Stimulated activated CD4-positive, alpha-beta T cell treated with anti-CD3 and anti-CD28 coated beads, Interleukin-1b, Interleukin-23, amount 100 ng/mL, for 1 hour (primary cell): ENCODE measurements at places on chromosomes 12 and 14.

GRCh38 chr12:96529912-96530311, 40.5 kb downstream of the CFAP54 start:
- DNase-seq, result no peak

DNA sequence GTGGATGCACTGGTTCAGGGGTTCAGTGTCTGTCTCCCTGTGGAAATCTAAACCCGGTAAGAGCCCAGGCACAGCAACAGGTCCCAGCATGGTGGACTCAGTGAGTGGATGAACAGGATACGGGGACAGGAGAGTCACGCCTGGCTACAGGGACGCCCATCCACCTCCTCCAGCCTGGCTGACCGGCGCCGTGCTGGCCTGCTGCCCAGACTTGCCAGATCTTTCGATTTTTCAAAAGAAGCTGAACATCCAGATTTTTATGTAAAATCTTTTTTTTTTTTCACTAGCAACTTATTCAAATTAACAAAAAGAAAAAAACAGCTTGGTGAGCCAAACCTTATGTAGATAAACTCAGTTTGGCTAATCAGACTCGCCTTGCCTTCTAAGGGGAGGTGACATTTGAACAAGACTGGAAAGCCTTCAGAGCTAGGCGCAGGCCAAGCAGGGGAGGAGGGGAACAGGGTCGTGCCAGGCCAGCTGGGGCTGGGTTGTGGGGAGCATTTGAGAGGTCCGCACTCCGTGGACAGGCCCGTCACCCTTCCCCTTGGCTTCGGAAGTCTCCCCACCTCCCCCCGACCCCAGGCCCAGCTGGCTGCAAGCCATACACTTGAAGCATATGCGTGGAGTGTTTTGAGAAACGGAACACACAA, 87.8 kb upstream of the NCOR2 start:
- DNase-seq, result no peak

DNA sequence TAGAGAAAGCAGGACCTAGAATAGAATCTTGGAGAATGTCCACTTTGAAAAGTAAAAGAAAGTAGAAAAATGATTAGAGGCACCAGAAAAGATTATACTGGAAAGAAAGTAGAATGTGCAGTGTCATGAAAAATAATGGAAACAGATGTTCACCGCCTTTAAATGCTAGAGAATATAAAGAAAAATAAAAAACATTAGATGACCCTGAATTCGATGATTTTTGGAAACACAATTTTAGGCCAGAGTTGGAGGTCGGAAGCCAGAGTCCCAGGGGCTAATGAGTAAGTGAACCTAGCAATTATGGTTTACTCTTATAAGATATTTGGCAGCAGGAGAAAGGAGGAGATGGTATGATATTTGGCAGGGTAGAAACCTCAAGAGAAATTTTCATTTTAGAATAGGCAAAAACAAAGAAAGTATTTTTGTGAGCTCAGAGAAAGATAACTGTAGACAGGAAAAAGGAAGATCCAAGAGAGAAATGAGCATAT, 37.7 kb downstream of the GYS2 start:
- no peak for DNase-seq

DNA sequence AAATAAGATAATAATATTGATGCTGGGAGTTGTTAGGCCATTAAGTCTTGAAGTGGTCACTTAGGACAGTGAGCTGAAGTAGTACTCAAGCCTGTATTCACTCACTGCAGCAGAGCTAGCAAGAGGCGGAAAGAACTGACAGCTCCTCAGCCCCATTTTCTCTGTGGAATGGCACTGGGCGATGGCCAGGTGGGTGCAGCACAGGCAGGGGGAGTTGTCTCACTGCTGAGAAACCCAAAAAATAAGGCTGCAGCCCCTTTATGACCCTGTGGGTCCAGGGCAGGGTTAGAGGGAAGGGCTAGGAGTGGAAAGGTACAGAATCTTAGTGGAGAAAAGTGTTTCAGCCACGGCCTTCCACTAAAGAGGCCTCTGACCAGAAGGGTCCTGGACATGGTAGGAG, 35.5 kb downstream of the PDZRN4 start:
- DNase-seq, result no peak

DNA sequence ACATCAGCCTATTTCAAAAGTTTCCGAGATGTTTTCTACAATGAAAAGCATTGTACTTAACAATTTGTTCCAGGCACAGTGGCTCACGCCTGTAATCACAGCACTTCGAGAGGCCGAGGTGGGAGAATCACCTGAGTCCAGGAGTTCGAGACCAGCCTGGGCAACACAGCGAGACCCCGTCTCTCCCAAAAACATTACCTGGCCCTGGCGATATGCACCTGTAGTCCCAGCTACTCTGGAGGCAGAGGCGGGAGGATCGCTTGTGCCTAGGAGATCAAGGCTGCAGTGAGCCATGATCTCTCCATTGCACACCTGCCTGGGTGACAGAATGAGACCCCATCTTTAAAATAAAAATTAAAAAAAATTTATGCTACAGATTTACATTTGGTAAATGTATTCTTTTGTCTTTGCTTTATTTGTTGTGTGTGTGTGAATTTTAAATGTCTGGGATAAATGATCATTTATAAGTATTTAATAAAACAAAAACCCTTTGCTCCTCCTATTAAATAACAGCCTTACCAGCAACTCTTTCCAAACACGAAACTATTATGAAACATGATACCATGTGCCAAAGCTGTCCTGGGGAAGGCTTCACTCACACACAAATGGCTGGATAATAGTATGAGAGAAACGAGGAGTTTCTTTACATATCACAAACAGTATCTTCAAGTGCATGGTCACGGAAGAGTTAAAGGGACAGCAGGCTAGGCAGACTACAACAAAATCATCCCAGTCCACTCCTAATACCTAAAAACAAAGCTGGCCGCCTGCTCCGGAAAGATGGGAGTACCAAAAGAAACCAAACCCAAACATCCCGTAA, 1.1 kb downstream of the ATXN3 start:
- DNase-seq, result no peak

GRCh38 chr12:12990700-12991468, 9.2 kb downstream of the HEBP1 start:
- no peak for DNase-seq

- no peak for DNase-seq
These were observed 116.0 kb upstream of the FLRT2 start for GRCh38 chr14:85413836-85414526.

GRCh38 chr12:98470469-98471082, 44.8 kb upstream of the TMPO start:
- no peak for DNase-seq

- no peak for DNase-seq
These were observed 54.4 kb downstream of the IQSEC3 start for GRCh38 chr12:120951-121350.

- no peak for DNase-seq
These were observed 93.7 kb downstream of the KCNMB4 start for GRCh38 chr12:70459786-70460185.

- DNase-seq, result no peak
These were observed 59.6 kb upstream of the FERMT2 start for GRCh38 chr14:53010193-53011040.

- DNase-seq, result no peak
These were observed 19.0 kb upstream of the KRAS start for GRCh38 chr12:25269701-25270100.

DNA sequence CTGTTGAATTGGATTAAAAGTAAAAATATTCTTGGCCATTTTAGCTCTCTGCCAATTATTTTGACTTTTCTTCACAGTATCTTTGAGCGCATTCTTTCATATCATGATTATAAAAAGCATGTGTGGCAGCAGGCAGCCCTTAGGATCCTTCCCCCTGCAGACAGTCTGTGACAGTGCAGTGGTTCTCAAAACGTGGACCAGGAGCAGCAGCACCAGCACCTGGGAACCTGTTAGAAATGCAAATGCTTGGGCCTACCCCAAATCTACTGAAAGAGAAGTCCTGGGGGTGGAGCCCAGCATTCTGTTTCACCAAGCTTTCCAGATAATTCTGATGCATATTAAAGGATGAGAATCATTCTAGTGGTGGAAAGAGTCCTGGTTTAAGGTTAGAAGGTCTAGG, 155.6 kb downstream of the MON2 start:
- DNase-seq, result no peak

DNA sequence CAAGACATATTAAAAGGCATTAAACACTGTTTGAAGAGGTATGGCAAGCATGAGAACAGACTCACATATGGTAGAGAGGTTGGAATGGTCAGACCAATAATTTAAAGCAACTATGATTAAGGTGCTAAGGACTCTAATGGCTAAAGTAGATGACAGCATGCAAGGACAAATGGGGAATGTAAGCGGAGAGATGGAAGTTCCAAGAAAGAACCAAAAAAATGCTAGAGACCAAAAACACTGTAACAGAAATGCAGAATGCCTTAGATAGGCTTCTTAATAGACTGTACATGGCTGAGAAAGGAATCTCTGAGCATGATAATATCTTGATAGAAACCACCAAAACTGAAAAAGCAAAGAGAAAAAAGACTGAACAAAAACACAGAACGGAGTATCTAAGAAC, 77.4 kb downstream of the RIN3 start:
- DNase-seq, result no peak

GRCh38 chr12:56385873-56386272, 23.2 kb upstream of the APOF start:
- no peak for DNase-seq

DNA sequence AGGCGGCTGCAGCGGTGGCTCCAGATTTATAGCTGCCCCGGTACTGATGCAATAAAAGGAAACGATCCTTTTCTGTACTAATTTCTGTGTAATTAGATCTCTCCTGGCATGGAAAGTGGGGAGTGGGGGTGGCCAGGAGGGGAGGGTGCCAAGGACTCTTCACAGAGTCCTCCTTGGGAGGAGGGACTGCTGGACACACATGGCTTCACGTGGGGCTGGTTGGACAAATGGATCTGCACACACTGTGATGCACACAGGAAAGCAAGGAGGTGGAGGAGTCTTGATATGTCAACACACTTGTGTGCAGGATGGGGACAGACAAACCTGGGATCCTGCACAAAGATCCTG, 23.8 kb upstream of the ATP5MC2 start:
- no peak for DNase-seq

GRCh38 chr14:38971258-38971921, 131.6 kb downstream of the SEC23A start:
- DNase-seq, result no peak

DNA sequence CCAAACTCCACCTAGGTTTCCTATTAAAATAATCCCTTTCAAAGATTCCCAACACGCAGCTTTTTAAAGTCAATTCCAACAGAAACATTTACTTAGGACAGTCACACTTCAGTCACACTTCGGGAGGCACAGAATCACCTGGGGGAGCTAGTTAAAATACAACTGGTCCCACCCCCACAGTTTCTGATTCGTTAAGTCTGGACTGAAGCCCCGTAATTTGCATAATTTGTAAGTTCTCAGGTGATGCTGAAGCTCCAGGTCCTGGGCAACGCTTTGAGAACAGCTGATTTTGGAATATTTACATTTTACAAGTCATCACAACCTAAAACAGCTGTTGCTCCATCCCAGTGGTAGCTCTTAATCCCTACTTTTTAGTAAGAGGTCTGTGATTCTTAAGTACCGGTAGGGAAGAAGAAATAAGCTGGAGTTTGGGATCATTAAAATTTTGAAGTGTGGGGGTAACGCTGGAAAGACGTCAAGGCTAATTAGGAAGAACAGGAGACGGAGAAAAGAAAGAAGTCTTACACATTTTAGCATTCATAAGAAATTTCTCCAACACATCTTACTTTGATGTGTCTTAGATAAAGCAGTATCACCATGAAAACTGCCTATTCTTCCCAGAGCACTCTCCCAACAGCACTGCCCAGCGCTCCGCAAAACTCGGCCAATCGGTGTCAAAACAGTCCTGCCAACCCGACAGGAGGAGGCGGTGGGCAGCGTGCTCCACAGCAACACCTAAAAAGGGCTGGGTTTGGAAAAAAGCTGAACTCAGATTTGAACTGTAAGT, 1.1 kb downstream of the IPO8 start:
- no peak for DNase-seq

- no peak for DNase-seq
These were observed 2.5 kb upstream of the INF2 start for GRCh38 chr14:104686624-104687517.

DNA sequence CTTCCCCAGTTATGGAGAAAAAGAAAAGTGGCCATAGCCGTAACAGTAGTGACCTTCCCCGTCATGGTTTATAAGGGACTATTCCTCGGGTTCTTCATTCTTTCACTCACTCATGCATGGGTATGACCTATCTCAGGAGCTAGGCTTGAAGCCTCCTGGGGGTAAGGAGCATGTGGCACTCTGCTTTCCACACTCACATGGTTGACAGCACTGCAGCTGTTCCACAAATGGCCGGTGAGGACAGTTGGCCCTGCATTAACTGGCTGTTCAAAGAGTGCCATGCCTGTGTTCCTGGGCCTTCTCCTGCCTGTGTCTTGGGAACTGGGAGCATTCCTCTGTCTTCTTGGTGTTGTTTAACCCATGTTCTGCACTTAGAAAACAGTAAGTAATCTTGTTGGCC, 66.2 kb upstream of the PNMA1 start:
- DNase-seq, result no peak

DNA sequence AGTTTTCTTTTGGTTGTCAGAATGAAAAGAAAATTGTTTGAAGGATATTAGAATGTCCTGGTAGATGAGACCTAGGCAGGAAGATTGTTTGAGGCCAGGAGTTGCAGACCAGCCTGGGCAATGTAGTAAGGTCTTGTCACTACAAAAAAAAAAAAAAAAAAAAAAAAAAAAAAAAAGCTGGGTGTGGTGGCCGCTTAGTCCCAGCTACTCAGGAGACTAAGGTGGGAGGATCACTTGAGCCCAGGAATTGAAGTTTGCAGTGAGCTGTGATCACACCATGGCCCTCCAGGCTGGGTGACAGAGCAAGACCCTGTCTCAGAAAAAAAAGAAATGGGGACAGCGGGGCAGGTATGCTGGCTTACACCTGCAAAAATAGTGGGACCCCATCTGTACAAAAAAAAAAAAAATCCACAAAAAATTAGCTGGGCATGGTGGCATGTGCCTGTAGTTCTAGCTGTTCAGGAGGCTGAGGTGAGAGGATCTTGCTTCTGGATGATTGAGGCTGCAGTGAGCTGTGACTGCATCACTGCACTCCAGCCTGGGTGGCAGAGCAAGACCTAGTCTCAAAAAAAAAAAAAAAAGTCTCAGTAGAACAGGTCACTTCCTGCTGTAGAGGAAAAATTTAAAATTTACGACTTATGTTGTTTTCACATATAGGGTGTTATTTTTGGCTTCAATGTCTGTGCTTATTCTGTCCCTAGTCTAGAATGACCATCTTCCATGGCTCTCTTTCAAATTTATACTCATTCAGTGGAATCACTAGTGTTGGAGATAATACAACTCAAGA, 70.7 kb downstream of the PPHLN1 start:
- no peak for DNase-seq
